Stimulated activated CD4-positive, alpha-beta T cell treated with anti-CD3 and anti-CD28 coated beads, Interleukin-2, amount 100 ng/mL, for 48 hours (primary cell): ENCODE measurements at places on chromosomes 1 and 21.

GRCh38 chr1:2513939-2514652 is 12.3 kb downstream of the PANK4 start:
- no peak for DNase-seq

- no peak for DNase-seq
Measured at GRCh38 chr1:21961337-21961736, 15.5 kb upstream of the CELA3B start.

GRCh38 chr1:40553017-40553416 is 21.6 kb downstream of the ZNF684 start:
- no peak for DNase-seq

GRCh38 chr21:32523988-32524719 is 61.2 kb downstream of the TCP10L start:
- DNase-seq: no peak

- no peak for DNase-seq
Measured at GRCh38 chr1:201299968-201300367, 16.7 kb downstream of the PKP1 start.

DNA sequence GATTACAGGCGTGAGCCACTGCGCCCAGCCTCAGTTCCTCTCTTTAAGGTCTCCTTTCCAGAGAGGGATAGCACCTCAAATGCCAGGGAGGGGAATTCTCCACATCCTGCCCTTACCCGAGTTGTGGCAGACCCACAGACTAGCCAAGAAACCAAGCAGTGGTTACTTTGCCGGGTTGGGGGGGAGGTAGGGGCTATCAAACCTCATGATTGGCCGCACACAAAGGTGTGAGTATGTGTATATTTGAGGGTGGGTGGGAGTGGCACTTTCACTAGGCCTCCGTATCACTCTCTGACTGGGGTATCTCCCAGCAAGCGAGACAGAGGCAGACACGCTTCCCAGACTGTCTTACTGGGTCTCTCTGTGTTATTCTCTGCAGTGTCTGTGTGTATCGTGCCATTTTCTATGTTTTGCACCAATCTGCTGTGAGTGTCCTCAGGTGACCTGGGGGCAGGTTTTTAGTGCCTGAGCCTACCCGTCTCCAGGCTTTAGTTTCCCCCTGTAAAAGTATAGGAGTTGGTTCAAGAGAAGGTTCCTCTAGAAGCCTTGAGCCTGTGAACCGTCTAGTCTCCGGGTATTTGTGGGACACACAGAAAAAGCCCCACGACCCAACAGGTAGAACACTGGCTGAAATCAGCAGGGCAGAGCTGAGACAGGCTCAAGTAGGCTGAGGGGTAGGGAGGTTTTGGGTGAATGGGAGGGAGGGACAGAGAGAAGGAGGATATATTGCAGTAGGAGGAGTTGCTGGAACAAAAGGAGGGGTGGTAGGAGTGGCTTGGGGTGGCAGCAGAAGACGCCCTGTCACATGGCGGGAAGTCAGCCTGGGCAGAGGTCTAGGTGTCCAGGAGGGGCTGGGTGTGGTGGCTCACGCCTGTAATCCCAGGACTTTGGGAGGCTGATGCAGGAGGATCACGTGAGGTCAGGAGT is 10.3 kb downstream of the LMNA start:
- no peak for DNase-seq

DNA sequence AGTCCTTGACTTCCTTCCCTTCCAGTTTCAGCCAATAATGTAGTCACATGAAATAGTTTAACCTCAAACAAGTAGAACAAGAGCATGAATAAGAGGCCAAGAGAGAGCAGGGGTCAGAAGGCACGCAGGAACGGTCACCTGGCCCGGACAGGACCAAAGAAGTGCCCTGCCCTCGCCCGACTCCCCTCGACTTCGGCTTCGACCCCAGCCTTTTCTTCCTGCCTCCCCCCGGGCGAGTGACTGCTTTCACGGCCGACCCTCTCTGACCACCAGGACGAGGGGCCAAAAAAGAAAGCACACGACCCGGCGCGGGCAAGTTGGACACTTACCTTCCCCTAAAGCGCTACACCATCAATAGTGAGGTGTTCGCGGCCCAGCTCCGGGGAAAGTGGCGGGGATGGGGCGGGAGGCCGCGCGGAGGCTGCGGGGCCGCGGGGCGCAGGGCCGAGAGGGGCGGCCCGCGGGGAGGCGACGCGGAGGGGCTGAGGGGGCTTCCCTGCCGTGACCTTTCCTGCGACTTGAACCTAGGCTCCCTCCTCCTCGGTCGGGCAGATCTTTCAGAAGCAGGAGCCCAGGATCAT is 519 bp downstream of the RERE start:
- DNase-seq: peak; percentile 7

- DNase-seq: peak; percentile 37
Measured at GRCh38 chr1:94926915-94927404, at the start of gene CNN3. Gene CNN3 (minus strand): TSS chr1:94927110. CDS start chr1:94926894, 216 bp downstream.

GRCh38 chr1:204192046-204192445 is 4.2 kb downstream of the KISS1 start:
- no peak for DNase-seq
